NCI-H1694 (cell line): ENCODE measurements at places on chromosomes 11 and 22.

GRCh38 chr11:34344768-34345539, 12.9 kb downstream of the ABTB2 start:
- no peak for DNase-seq

- DNase-seq: no peak
Measured at GRCh38 chr22:27627444-27627833, 174.1 kb downstream of the MN1 start.

DNA sequence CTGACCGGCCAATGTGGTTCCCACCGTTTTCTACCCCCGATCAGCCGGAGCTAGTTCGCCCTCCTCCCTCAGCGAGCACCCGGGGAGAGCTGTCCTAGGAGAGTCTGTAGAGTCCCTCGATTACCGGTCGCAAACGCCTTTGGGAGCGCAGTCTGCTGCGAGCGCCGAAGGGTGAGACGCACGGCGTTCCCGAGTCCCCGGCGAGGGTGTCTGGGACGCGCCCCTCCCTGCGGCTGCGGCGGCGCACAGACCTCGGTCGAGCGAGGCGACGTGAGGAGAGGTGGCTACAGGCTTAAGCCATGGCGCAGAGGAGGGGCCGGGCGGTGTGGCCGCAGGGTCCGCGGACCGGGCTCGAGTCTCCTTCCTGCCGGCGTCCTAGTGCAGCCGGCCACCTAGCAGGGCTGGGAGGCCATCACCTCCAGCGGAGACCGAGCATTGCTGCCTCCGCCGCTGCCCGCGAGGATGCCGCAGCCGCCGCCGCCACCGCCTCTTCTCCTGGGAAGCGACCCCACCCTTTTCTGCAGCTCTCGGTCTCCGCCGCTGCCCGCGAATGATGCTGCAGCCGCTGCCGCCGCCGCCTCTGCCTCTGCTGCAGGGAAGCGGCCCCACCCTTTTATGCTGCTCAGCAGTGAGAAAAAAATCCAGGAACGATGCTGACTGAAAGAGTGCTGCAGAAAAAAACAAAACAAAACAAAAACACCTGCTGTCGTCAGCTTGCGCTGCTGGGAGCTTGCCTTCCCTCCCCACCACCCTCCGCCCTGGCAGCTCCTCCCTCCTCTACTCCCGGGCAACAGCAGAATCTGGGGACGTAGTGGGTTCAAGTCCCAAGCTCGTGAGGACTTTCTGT, at the start of gene MAP6:
TSS of gene MAP6 (minus strand) at position 588 of the 847 bp plus-strand sequence. CDS start 669 bp downstream, outside the sequence.
- DNase-seq: peak; percentile 37

- DNase-seq: peak; percentile 5
Measured at GRCh38 chr11:35747668-35748067, 85.1 kb downstream of the TRIM44 start.

- DNase-seq: no peak
Measured at GRCh38 chr11:35158701-35159510, 19.9 kb downstream of the CD44 start.

GRCh38 chr11:122601141-122602125, 54.1 kb upstream of the UBASH3B start:
- no peak for DNase-seq

DNA sequence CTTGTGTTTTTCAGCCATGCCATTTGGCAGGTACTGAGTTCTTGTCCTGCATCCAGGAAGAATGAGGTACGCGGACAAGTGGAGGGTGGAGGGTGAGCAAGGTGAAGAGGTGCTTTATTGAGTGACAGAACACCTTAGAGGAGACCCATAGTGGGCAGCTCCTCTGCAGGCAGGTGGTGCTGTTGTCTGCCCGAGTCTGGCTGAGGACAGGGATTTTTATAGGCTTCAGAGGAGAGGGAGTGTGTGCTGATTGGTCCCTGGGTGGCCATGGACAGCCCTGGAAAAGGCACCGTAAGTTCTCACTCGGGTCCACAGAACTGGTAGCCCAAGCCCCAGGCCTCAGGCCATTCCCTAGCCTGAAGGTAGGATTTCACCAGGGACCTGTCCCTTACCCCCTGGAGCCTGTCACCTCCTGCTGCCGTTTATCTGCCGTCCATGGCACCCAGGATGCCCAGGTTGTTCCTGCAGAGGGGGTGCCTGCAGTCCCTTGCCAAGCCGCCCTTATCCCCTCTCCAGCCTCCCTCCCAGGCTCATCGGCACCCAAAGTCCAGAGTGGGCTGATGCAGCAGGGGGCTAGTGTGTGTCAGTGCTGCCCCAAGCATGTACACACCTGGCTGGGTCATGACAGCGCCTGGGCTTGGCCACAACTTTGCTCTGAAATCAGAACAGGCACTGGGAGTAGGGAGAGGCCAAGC, 213.6 kb downstream of the LRRC4C start:
- DNase-seq: no peak

DNA sequence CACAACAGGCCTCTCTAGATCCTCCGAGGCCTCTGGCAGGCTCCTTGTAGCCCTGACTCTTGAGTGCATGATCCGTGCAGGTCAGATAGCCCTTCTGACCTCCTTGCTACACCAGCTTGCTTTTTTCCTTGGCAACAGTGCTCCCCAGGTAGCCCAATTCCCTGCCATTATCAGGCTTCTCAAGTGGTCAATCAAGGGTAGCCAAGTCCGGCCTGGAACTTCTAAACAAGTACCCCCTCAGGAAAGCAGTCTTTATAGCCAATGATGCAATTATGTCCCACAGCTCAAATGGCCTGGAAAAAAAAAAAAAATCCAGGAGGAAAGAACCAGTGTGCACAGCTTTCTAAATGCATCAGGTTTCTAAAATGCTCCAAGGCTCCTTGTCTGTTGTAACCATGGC, 59.8 kb downstream of the TENM4 start:
- no peak for DNase-seq

DNA sequence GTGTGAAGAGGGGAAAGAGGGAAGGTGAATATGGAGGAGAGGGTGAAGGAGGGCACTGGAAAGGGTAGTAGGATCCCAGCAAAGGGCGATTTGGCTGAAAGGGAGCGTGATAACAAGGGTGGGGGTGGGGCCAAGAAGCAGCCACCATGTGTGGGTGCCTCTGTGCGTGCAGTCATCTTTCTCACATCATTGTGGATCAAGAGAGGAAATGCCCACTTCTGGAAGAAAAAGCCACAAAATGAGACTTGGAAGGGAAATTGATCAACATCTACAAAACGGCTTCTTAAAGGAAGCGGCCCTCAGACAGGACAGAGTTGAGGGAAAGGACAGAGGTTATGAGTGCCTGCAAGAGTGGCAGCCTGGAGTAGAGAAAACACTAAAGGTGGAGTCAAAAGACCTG, 1.2 kb upstream of the CXCR5 start:
- DNase-seq: no peak

DNA sequence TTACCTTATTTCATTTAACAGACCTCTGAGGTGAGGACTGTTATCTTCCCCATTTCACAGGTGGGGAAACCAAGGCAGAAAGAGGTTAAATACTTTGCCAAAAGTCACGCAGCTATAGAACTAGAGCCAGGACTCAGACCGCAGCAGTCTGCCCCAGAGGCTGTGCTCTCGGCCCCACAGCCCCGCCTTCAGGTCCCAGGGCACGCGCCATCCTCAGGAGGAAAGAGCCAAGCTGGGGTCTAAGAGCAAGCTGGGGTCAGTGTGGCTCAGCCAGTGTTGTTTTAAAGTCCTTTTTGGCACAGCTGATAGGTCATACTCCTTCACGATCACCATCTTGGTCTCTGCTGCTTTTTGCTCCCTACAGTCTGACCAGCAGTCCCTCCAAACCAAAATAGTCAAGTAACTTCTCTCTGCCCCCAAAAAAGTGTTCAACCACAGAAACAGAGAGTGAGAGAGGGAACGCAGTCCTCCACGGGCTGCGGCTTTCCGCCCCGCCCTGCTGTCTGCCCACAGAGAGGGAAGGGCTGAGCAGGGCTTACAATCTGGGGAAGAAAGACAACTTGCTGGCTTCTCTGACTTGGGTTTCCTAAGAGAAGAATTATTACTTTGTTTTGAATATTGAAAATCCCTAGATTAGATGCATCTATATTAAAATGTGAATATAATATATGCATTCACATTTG, 137.2 kb upstream of the OPCML start:
- no peak for DNase-seq

GRCh38 chr11:111347723-111348115, 31.4 kb downstream of the POU2AF1 start:
- DNase-seq: no peak

DNA sequence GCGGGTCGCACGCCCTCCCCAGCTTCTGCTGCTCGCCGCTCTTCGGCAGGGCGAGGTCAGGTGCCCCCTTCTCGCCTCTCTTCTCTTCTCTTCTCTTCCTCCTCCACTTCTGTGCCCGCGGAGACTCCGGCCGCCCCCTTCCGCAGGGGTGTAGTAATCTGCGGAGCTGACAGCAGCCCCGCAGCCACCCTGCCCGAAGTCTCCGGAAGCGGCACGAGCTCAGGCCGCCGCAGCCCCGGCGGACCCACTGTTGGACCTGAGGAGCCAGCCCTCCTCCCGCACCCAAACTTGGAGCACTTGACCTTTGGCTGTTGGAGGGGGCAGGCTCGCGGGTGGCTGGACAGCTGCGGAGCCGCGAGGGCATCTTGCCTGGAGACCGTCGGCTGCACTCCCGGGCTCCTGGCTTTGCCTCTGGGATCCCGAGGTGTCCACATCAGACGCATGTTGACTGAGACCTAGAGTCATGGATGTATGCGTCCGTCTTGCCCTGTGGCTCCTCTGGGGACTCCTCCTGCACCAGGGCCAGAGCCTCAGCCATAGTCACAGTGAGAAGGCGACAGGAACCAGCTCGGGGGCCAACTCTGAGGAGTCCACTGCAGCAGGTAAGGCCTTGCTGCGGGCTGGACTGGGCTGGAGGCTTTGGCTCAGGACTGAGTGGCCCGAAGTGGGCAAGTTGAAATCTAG, 486 bp downstream of the STIM1 start:
- DNase-seq: no peak

GRCh38 chr11:30914143-30914762, 328.1 kb upstream of the MPPED2 start:
- no peak for DNase-seq

DNA sequence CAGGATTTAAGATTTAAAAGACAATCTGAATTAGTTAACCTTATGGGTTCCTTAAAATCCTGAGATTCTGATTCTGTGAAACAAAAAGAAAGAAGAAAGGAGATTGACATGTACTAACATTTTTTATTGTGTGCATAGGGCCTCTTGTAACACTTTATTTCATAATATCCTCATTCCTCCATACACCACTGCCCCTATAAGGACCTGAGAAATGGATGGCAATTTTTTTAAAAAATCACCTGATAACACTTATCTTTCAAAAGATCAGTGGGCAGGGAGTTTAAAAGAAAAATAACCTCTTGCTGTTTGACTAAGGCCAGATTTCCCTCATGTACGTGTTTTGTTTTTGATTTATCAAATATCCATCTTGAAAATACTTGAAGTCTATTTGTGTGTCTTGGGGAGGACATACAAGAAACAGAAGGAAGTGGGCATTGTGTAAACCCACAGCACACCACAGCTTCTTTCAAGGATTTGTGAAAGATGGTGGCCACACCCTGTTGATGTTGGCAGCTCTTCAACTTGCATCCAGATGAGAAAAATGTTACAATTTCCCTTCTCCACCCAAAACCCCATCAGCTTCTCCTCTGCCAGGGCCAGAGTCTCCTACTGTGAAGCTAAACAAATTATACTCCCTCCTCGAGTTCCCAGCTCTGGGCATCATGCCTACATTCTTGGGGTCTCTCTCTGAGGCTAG, 35.0 kb upstream of the MPEG1 start:
- no peak for DNase-seq

GRCh38 chr11:26741036-26741435, 19.2 kb upstream of the SLC5A12 start:
- DNase-seq: no peak

DNA sequence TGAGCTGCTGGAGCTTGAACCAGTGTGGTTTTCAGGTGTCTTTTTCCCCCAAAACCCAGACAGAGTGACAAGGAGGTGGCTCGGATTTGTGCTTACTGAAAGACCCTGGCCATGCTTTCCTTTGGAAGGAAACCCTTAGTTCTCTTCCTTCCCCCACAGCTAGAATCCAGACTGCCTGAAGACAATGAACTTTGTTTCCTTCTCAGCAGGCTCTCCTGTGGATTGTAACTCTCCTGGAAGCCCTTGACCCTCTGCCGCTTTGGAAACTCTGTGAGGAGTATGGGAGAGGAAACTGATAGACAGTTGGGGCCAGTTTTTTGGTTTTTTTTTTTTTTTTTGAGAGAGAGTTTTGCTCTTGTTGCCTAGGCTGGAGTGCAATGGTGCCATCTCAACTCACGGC, 62.1 kb upstream of the SESN3 start:
- DNase-seq: no peak

- DNase-seq: no peak
Measured at GRCh38 chr22:36343070-36343719, 44.6 kb downstream of the MYH9 start.

- no peak for DNase-seq
Measured at GRCh38 chr11:72221386-72222075, 3.0 kb upstream of the INPPL1 start.

GRCh38 chr22:30444632-30445437, 19.3 kb downstream of the MTFP1 start:
- peak; percentile 65 for DNase-seq

DNA sequence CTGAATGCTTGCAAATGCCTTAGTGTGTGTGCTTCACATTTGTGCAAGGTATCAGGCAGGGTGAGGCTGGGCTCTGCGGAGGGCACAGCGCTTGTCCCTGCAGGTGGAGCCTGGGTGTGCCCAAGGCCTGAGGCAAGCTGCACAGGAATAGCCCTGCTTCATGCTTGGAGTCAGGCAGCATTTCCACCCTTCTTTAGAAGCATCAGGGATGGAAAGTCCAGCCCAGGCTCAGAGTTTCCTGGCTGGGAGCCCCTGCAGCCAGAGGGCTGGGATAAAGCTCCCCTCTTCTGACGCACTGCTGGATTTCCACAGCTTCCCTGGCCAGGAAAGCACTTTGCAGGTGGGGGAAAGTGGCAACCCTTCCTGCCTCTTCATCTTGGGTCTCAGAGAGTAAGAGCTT, 63.4 kb downstream of the GALNT18 start:
- no peak for DNase-seq

DNA sequence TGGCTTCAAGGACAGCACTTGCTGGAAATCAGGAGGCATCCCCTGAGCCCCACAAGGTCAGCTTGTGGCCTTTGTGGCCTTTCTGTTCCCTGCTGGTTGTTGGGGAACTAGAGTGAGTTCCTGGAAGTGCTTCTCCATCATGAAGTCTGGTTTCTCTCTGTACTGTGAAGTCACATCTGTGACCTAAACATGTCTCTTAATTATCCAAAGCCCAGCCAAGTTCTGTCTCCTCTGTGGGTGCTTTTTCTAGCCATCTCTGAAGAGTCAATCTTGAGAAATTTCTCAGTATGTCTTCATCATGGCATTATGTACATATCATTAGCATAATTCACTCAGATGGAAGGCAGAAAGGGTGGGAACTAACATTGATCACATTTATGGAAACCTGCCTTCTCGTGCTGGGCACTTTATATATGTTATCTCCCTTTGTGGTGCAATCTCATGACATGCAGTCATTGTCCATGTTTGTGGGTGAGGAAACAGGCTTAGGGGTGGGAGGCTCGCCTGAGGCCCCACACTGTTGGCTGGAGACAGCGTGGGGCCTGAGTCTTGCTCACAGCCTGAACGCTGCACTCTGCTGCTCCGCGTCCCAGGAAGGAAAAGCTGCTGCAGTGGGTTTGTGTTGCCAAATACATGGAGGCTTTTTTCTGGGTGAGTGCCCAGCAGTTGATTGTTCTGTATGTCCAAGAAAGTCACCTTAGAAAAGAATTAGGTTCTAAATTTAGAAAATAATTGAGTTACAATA, 24.6 kb downstream of the IGHMBP2 start:
- no peak for DNase-seq
